NCI-H1694 (cell line): ENCODE measurements at places on chromosomes 12 and 14.

- no peak for DNase-seq
Observed at GRCh38 chr12:115988625-115989563, 288.6 kb downstream of the MED13L start.

- DNase-seq = peak; percentile 25
Observed at GRCh38 chr12:113912760-113913329, 53.3 kb downstream of the RBM19 start.

GRCh38 chr12:92141591-92142121 is 4.0 kb downstream of the BTG1 start:
- DNase-seq = no peak

GRCh38 chr14:22598896-22599244 is 770 bp downstream of the ABHD4 start:
- DNase-seq = no peak

DNA sequence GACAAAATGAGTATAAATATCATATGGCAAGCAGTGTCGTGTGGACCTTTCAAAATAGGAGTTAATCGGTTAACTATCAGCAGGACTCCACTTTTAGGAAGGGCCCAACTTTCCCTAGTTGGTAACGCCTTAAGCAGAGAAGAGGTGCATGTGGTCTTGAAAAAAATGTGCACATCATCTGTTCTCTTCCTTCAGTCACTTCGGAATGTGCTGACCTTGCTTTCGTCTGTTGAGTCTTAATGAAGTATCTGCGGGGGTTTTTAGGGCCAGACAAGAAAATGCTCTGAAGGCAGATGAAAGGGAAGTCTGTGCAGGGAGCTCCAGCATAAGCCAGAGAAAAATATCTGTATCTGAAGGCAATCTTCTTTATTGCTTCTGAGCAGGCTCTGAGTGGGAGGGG is 185.2 kb downstream of the AEBP2 start:
- no peak for DNase-seq

DNA sequence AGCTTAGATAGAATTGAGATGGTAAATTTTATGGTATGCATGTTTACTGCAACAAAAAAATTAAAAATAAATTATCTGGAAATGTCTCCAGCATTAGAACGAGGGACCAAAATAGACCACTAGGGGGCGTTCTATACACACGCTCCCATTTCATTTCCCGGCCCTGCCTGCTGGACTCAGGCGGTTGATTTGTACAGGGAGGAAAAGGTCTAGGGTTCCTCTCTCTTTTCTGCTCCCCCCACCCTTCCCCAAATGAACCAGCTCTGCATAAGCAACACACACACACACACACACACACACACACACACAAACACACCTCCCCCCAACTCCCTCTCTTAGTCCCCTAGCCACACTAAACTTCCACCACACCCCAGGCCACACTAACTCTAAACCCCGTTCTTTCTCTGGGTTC is 7.8 kb upstream of the DTX1 start:
- DNase-seq = peak; percentile 72

DNA sequence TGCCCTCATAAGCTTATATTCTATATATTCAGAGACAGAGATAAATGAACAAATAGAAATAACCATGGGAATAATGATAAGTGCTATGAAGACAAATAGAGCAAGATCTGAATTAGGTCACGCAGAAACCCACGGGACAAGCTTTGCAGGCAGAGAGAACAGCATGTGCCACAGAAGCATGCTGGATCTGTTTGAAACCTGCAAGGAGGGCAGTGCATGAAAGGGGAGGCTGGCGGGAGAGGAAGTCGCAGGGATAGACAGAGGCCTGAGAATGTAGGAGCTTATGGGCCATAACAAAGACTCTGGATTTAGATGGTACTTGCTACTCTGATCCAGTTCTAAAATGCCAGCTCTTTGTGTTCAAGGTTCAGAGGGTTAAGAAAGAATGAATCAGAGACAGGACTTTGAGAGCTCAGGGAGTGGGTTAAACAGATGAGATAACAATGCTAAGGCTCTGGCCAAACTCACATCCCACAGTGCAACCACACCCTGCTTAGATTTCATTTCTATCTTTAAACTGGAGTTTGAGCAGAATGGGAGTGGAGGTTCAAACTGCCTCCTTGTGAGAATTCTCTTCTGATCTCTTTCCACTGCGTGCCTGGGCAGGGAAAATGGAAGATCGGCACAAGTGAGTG is 49.2 kb upstream of the PPP1R12A start:
- DNase-seq = no peak

GRCh38 chr12:72089678-72090077 is 151.0 kb downstream of the TPH2 start:
- no peak for DNase-seq

DNA sequence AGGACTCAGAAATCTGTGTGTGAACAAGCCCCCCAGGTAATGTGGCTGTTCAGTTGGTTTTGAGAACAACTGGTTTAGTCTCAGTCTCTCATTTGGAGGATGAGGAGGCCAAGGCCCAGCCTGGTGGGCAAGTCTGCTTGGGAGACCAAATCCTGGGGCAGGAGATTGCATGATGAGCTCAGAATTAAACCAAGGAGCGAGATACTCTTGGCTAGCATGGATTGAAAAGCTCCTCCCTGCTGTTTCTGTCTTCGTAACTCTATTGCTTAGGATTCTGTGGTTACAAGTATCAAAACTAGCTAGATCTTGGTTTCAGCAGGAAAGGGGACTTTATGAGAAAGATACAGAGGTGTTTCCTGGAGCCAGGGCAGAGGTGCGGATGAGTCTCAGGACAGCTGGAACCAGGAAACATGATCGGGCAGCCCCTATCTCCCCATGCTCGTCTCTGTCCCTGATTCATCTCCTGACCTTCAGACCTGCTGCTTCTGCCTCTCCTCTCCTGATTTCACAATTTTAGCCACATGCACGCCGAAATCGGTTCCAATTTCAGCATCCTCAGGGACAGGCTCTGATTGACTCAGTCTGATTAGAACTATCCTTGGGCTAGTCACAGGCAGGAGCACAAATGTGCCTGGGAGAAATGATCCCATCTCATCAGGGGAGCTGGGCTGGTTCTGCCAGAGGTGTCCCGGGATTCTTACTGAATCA is 40.2 kb upstream of the RIN3 start:
- DNase-seq = no peak

DNA sequence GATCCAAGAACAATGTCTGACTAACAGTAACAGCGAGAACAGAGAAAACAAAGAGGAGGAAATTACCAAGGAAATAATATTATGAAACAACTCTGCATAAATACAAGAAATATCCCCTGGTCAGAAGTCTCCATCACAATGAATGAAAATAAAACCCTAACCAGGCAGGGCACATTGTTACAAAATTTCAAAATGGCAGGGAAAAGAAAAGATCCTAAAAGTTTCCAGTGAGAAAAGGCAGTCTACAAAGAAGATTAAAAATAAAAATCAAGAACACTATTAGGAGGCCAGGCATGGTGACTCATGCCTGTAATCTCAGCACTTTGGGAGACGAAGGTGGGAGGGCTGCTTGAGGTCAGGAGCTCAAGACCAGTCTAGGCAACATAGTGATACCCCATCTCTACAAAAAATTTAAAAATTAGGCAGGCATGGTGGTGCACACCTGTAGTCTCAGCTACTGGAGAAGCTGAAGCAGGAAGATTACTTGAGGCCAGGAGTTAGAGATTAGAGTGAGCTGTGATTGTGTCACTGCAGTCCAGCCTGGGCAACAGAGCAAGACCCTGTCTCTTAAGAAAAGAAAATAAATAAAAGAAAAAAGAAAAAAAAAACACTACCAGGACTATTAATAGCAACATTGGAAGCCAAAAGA is 47.8 kb downstream of the FERMT2 start:
- no peak for DNase-seq

GRCh38 chr14:101185073-101185835 is 281.7 kb upstream of the RTL1 start:
- no peak for DNase-seq

- no peak for DNase-seq
Observed at GRCh38 chr12:5723711-5724252, 221.3 kb downstream of the ANO2 start.

DNA sequence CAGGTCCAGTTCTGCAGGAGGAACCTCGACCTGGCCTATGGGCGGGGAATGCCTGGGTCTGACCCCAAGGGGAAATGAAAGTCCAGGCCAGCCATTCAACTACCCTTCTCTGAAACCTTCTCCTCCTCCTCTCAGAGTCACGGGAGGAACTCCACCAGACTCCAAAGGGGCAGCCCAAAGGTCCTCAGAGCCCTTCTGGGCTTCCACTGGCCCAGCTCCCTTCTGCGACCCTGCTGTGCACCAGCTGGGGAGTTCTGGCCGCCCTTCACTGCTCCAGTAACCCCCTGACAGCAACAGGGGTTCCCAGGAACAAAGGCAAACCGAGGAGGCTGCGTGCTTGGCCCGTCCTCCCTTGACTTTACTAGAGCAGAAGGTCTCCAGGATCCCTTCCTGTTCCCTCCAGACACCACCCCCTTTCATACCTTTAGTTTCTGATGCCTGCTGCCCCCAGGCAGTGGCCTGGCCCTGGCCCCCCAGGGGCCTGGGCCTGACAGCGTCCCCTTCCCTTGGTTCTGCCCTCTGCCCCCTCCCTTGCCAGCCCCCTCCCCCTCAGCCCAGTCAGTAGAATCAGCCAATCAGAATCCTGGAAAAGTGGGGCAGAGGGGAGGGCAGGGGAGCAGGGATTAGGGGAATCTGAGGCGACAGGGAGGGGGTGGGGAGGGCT is 850 bp upstream of the ZNF385A start:
- DNase-seq = no peak

DNA sequence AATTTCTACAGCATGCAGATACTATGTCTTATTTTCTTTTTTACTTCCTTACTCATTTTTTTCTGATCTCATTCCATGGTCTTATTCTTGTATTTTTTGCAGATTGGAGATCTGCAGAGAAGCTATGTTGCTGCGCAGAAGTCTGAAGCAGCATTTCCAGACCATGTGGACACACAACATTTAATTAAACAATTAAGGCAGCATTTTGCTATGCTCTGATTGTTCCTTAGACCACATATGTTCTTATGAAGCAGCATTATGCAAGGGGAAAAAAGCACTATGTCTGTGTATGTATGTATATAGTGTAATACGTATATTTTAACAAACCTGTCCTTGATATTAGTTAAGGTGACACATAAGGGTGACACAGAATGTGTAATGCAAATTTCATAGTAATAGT is 52.7 kb downstream of the TTC8 start:
- DNase-seq = no peak

GRCh38 chr14:54282849-54283248 is 114.0 kb upstream of the CDKN3 start:
- DNase-seq = no peak

- no peak for DNase-seq
Observed at GRCh38 chr12:80590085-80590484, 117.3 kb upstream of the MYF6 start.

DNA sequence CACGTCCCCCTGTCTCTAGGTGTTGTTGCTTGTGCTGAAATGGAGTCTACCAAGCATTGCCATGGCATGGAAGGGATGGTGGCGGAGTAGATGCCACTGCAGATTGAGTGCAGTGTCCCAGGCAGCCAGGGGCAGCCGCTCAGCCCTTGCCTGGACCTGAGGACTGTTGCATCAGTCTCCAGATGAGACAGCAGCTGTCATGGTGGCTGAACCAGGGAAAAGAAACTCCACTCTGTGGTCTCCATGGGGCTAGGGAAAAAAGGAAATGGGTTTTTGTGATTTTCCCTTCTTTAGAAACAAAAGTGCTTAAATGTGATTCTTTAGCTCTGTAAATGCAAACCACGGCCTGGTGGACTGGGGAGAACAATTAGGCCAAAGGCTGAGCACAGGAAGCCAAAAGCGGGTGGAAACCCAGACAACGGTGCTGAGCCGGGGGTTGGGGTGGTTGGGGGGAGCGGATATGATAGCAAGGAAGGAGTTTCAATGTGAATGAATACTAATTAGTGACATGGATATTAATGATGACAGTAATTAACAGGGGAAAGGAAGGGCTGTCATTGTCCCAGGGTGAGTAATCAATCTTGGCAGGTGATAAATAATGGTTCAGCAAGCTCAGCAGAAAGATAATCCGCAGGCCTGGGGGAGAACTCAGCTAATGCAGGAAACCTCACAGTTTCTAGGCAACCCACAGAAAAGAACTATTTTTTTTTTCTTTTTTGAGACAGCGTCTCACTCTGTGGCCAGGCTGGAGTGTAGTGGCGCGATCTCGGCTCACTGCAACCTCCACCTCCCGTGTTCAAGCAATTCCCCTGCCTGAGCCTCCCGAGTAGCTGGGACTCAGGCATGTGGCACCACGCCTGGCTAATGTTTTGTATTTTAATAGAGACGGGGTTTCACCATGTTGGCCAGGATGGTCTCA is 442.6 kb downstream of the DPF3 start:
- no peak for DNase-seq

GRCh38 chr12:24256684-24257083 is 307.2 kb upstream of the SOX5 start:
- no peak for DNase-seq

DNA sequence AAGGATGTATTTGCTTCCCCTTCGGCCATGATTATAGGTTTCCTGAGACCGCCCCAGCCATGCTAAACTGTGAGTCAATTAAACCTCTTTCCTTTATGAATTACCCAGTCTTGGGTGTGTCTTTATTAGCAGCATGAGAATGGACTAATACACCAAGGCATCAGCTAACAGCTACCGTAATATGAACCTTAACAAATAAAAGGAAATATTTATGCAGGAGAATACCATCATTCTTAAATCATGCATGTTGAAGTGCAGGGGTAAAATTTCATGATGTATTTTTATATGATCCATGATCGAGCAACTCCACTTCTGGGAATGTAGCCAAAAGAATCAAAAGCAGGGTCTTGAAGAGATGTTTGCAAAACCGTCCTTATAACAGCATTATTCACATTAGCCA is 379.0 kb downstream of the NPAS3 start:
- no peak for DNase-seq

GRCh38 chr12:27689558-27690180 is 6.6 kb upstream of the REP15 start:
- DNase-seq = no peak

- no peak for DNase-seq
Observed at GRCh38 chr12:58295268-58295667, 353.9 kb downstream of the ATP23 start.

GRCh38 chr14:85439696-85440328 is 90.1 kb upstream of the FLRT2 start:
- DNase-seq = no peak

- DNase-seq = no peak
Observed at GRCh38 chr12:62931477-62931876, 3.5 kb downstream of the PPM1H start.
